AG08395 (cell line): ENCODE measurements at places on chromosomes 2 and 18.

- no peak for DNase-seq
Measured at GRCh38 chr2:147364597-147364996, 480.2 kb upstream of the ACVR2A start.

GRCh38 chr18:48133671-48134251 is 203.3 kb upstream of the SMAD2 start:
- no peak for DNase-seq

GRCh38 chr2:77395011-77395410 is 127.2 kb downstream of the LRRTM4 start:
- no peak for DNase-seq

GRCh38 chr2:240974771-240975572 is 23.4 kb upstream of the SNED1 start:
- DNase-seq, result peak; percentile 29

DNA sequence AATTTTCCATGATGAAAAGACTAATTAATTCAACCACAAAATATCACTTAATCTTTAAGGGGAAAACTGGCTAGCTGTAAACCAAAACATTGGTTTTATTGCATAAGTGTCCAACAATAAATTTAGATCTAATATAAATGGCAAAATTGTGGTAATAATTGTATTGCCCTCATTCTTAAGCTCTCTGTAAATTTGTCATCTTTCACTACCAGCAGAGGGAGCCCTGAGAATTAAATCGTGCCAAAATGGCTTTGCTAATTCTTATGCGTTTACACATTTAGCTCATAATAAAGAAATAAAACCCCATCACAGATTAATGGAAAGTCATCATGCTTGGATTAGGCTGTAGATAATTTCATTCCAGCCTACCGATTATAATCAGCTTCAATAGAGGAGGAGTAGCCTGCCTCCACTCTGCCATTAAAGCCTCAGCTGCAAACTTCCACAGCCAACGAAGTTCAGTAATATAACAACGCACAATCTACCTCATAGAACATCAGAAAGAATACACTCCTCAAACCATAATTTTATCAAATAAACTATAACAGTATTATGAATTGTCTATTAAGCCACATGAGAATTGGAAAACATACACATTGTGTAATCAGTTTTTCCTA is 70.0 kb upstream of the ATP5MC3 start:
- DNase-seq, result peak; percentile 49

- DNase-seq, result no peak
Measured at GRCh38 chr18:63344918-63345317, 22.1 kb downstream of the KDSR start.

GRCh38 chr18:48051945-48052840 is 121.7 kb upstream of the SMAD2 start:
- no peak for DNase-seq

GRCh38 chr2:52874466-52875106 is 893.0 kb upstream of the CHAC2 start:
- DNase-seq, result no peak

GRCh38 chr2:186617148-186617547 is 27.3 kb downstream of the ITGAV start:
- DNase-seq, result no peak

DNA sequence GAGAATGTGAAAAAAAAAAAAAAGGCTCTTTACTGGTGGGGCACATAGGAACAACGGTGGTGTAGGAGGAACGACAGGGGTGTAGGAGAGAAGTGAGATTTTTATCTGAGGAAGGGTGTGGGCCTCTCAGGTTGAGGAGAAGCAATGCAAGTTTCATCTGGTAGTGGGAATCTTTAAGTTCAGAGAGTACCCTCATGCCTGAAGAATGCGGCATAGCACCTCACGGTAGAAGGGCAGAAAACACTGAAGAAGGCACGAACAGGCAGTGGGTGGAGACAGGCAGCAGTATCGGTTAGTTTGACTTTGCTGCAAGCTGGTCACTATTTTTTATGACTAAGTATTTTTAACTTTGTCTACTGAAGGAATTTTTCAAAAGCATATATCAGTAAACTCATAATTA is 52.2 kb upstream of the TSPYL6 start:
- no peak for DNase-seq

DNA sequence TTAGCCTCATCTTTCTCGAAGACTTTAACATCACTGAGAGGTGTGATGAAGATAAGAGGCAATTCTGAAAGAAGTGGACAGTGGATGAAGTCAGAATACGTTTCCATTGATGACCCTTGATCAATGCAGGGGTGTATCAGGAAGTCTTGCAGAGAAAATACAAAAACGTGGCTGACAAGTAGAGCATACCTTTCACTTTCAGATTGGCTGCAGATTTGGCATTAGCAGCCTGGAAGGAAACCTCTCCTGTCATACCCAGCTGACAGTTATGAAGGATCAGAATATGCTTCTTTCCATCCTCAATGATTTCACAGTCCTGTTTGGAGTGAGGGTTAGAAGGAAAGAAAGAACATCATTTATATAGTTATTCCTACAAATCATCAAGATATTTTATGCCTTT is 152.5 kb downstream of the PLEKHA3 start:
- DNase-seq, result no peak

- DNase-seq, result no peak
Measured at GRCh38 chr18:44197832-44198611, 482.7 kb upstream of the SETBP1 start.

DNA sequence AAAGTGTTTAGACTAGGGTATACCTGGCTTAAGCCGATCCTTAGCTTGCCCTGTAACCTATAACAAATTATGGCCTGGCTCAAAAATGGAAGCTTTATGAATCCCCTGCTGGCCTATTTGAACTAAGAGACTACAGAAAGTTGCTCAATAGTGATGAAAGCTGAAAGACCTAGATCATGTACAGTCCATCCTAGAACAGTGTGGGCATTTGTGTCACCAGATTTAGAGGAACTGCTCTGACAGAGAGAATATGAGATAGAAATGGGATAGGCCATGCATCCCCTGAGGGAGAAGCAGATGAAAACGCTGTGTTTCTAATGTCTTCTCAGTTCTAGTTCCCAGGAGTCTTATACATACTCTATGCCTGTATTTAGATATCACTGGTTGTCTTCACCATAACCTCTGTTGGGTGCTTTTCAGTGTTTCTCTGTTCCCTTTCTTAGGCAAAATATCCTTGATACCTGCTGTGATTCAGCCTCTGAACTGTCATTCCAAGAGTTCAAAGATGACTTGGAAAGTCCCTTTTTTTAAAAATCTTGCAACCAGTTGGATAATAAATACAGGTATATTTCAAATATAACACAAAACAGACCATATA is 246.9 kb upstream of the SLC39A10 start:
- no peak for DNase-seq

DNA sequence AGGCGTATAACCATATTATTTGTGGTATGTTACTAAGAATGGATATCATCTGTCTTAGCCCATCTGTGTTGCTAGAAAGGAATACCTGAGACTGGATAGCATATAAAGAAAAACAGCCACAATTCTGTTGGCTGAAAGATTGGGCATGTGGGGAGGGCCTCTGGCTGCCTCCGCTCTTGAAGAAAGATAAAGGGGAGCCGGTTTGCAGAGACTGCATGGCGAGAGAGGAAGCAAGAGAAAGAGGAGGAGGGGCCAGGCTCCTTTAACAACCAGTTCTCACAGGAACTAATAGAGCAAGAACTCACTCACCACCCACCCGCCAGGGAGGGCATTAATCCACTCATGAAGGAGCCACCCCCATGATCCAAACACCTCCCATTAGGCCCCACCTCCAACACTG is 29.2 kb upstream of the UXS1 start:
- DNase-seq, result no peak

DNA sequence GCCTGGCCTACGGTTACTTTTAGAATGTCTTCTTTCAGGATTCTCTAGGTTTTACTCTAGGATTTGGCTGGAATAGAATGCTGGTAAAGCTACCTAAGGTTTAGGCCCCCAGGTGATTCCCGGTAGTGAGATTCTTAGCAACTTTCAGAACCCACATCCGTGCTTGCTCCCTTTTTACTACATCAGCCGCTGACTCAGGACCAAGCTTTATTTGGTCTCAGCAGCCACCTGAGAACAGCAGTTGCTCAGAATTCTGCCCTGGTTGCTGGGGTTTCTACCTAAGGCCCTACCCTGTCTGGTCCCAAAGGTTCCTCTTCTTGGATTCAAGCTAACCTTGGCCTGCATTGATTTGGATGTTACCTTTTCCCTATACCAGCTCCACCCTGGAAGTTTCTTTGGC is 36.1 kb upstream of the NDUFV2 start:
- DNase-seq, result no peak
